ENCODE measurements at places on chromosomes 2 and 18.

GRCh38 chr2:240355001-240355891, 80.2 kb upstream of the GPC1 start:
- DNase-seq = peak; percentile 73

DNA sequence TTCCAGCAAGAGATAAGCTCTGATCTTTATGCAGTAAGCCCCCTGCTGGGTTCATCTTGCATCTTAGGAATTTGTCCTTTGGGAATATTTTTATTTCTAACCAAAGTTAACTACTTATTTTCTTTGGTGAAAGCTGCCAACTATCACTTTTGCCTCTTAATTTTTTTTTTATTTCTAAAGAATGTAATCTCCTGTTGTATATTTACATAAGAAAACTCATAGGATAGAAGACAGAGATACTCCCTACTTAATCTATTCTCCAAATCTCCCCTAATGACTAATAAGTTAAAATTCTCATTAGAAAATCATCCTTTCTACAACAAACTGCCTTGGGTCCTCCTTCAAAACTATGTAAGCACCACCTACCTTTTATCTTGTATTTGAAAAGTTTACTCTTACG, 612.2 kb upstream of the SLC39A10 start:
- no peak for DNase-seq

DNA sequence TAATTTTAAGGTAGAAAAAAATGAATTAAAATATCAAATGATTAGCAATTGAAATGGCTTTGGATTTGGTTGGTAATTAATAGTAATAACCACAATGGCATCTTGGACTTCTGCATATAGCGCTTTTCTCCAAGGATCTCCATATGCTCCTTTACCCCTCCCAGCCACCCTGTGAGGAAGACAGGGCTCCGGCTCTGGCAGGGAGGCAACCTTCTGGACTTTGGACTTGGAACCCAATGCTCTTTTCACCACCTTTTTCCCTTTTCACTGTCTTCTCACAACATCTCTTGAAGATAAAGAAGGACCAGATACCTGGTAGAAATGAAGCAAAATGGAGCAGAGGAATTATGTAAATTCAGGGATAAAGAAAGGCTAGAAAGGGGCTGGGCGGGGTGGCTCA, 23.8 kb upstream of the SERTAD2 start:
- DNase-seq = no peak

DNA sequence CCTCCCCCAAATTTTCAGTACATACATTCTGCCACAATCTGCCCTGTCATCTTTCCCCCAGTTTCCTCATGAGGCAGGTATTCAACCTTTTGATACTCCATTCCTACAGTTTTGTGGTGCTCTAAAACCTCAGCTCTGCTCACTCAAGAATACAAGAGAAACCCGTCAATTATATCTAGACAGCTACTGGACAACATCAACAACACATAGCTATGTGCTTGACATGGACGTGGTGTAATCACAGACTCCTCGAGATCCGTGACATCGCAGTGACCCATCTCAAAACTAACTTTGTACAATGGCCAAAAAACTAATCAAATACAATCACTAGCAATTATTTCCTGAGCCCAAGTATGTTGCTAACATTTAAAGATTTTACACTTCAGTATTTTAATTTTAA, 23.6 kb downstream of the WDSUB1 start:
- DNase-seq = peak; percentile 4

All from fibroblast of mammary gland (primary cell).